ENCODE measurements at places on chromosomes 16 and 17. TPM values are rescaled to one million over a fixed set of nuclear protein-coding genes. Genes with fewer than 3 reads are reported as not detected.

The RNF157 gene
- 9.4 TPM for total RNA-seq

The NXPH3 gene
- total RNA-seq = 2.2 TPM

The NECAB2 gene
- not detected for total RNA-seq

The CCDC144A gene
- not detected for total RNA-seq

DNA sequence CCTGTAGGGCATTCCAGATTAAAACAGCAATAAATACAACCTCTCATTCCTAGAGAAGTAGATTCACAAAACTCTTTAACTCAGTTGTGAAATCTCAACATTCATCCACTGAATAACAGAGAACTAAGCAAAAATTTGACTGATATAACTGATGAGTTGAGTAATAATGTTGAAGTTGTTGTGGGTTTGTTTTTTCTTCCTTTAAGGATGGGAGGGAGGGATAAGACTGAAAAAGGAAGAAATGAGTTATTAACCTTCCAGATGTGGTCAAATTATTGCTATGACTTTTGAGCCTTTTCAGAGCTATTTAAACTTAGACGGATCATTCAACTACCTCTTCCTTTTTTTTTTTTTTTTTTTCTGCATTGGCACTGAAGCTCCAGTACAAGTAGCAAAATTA lies 38.6 kb downstream of the SKAP1 start:
- H3K27ac ChIP-seq = no peak overlapping the region
- no peak for DNase-seq
- no peaks in the 10 kb centered on the region for H3K4me1 ChIP-seq
- peaks cover 75% of the 10 kb centered on the region for H3K27me3 ChIP-seq
- no peak overlapping the region for H3K4me3 ChIP-seq
- H3K36me3 ChIP-seq = no peaks in the 10 kb centered on the region

DNA sequence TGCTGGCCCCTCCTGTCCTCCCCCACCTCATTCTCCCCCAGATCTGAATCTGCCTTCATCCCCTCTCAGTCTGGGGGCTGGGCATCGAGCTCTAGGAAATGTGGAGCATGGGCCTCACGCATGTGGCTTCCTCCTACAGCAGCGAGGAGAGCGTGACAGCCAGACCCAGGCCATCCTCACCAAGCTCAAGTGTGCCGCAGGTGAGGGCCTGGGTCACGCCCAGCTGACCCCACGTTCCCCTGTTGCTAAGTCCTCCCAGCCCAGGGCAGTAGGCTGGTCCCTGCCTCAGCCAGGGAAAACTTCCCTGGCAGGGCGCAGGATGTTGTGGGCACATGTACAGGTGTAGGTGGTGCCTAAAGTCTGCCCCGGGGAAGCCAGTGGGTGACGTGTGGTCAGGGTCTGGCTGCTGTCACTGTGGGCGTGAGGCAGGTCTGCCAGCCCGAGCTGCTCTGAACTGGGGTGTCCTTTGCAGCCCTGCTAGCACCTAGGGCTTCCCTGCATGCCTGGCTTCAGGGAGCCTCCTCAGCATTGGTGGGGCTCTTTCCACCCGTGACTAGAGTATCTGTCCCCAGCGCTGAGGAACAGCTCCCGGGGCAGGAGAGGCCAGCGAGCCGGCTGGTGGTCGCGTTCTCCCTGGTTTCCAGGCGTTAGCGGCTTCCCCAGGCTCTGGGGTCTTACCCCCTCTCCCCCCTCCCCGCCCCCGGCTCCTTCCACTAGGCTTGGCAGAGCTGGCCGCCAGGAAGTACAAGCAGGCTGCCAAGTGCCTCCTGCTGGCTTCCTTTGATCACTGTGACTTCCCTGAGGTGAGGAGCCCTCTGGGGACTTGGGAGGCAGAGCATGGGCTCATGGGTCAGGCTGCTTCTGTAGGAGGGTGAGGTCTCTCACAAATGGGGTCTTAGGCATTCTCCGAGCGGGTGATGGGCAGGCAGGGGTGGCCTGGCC lies 3.6 kb downstream of the GPS1 start:
- no peak overlapping the region for H3K4me3 ChIP-seq
- no peaks in the 10 kb centered on the region for H3K27me3 ChIP-seq
- no peak overlapping the region for H3K27ac ChIP-seq
- no peak for DNase-seq
- peaks cover 27% of the 10 kb centered on the region for H3K4me1 ChIP-seq
- peaks cover 87% of the 10 kb centered on the region for H3K36me3 ChIP-seq

DNA sequence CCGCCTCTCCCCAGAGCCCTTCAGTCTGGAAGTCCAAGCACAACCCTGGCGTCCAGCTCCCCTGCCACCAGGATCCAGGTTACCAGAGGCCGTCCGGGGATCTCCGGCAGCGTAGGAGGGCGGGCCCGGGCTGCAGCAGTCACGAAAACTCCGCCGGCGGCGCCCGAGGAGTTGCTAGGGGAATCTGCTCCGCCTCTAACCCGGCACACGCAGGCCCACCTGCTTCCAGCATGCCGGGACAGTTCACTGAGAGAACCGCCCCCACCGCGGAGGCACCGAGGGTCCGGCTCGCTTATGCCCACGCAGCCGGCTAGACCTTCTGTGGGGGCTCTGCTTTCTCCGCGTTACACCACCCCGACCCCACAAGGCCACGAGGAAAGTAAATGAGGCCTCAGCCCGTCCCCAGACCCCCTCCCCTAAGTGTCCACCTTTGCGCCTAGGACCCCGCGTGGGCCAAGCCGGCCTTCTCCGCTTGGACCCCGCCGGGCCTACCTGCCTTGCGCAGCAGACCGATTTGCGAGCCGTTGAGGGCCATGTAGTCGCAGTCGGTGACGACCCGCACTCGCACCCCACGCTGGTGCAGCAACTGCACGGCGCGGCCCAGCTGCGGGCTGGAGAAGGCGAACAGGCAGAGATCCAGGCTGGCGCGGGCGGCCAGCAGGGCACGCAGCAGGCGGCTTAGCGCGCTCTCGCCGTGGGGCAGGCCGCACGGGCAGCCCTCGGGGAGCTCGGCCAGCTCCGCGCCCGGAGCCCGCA lies 587 bp downstream of the PLD6 start:
- peaks cover 13% of the 10 kb centered on the region for H3K4me1 ChIP-seq
- no peaks in the 10 kb centered on the region for H3K36me3 ChIP-seq
- H3K27me3 ChIP-seq = no peaks in the 10 kb centered on the region
- H3K27ac ChIP-seq = no peak overlapping the region

- no peak overlapping the region for H3K27ac ChIP-seq
- no peaks in the 10 kb centered on the region for H3K27me3 ChIP-seq
- H3K4me1 ChIP-seq = peaks cover 17% of the 10 kb centered on the region
- H3K4me3 ChIP-seq = peak overlapping the region; percentile 86
- H3K36me3 ChIP-seq = peaks cover 35% of the 10 kb centered on the region
Observed at GRCh38 chr16:31071861-31072260, 2.2 kb downstream of the ZNF668 start.

- no peak overlapping the region for H3K27ac ChIP-seq
- no peak for DNase-seq
- no peak overlapping the region for H3K4me3 ChIP-seq
- no peaks in the 10 kb centered on the region for H3K27me3 ChIP-seq
Observed at GRCh38 chr16:84879569-84880487, 60.0 kb downstream of the CRISPLD2 start.

GRCh38 chr17:17362540-17362930 lies 59.4 kb downstream of the NT5M start:
- no peak overlapping the region for H3K27ac ChIP-seq
- no peaks in the 10 kb centered on the region for H3K27me3 ChIP-seq
- H3K4me3 ChIP-seq = no peak overlapping the region
- no peak for DNase-seq
- no peaks in the 10 kb centered on the region for H3K36me3 ChIP-seq

DNA sequence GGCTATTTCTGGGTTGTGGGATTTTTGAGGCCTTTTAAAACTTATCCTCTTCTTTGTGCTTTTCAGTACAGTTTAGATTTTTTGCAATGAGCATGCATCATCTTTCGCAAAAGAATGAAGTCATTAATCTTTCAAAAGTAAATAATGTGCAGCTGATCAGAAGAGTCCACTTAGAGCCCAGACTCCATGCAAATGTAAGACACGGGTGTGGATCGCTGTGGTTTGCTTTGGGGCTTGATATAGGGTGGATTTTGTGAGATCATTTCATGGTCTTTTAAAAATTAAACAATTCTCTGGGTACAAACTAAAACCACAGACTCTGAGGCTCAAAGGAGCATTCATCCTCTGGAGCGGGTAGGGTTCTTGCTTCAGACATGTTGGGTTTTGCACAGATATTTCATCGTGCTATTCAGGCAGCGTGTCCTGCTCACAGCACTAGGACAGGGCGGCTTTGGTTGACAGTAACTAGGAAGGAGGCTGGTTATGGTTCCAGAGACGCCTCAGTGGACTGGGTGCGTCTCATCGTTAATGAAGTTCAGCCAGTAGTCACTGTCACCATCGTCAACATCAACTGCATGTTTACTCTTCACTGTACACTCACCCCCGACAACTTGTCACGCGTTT lies 129.4 kb upstream of the PLCG2 start:
- no peak for DNase-seq
- H3K36me3 ChIP-seq = peaks cover 18% of the 10 kb centered on the region
- no peaks in the 10 kb centered on the region for H3K27me3 ChIP-seq
- peak overlapping the region; percentile 21 for H3K27ac ChIP-seq

DNA sequence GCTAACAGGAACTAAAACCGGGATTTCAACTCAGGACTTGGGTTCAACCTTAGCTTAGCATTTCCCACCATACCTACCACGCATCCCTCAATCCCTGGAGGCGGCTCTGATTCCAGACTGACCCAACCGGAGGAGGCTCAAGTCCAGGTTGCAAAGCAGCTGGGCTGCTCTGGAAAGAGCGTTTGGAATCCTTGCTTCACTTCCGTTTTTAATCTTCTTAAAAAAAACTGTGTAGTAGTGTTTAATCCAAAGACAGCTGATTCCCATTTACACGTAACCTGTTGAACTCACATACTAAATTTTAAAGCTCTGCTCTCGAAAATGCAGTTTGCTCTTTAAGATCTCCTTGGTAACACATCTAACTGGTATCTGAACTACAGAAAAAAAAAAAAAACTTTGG lies 50.0 kb downstream of the NXN start:
- H3K36me3 ChIP-seq = peaks cover 2% of the 10 kb centered on the region
- H3K4me1 ChIP-seq = peaks cover 55% of the 10 kb centered on the region
- no peaks in the 10 kb centered on the region for H3K27me3 ChIP-seq
- H3K4me3 ChIP-seq = no peak overlapping the region

All from SJSA1 (cell line).